ENCODE measurements at places on chromosomes 13 and 19.

GRCh38 chr19:46579361-46579879, 21.7 kb upstream of the CALM3 start:
- no peak for DNase-seq

DNA sequence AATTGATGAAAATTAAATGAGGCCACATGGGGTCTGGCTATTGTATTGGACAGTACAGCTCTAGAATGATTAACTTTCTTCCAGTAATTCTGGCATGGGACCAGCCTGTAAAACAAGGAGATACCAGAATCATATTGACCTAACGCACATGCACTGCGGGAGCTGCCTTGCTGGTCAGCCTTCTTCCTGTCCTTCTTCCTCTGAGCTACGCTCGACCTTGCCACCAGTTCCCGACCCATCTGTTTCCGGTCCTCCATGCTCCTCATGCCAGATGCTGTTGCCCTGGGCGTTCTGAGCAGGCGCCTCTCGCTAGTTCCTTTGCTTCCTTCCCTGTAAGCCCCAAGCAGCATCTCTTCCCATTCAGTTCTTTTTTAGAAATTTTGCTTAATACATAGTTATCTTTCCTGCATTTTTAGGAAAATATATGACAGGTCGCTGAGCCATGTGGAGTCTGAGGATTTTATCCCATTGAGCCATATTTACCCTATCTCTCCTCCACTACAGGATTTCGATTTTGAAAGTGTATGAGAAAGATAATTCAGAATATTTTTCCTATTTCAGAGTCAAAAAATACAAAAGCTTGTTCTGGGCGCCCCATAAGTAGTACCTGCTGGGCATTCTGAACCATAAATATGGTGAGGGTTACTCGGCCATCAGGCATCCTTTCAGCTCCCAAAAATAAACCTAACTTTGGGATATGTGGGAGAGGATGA, 38.6 kb downstream of the TNFRSF19 start:
- DNase-seq: no peak

DNA sequence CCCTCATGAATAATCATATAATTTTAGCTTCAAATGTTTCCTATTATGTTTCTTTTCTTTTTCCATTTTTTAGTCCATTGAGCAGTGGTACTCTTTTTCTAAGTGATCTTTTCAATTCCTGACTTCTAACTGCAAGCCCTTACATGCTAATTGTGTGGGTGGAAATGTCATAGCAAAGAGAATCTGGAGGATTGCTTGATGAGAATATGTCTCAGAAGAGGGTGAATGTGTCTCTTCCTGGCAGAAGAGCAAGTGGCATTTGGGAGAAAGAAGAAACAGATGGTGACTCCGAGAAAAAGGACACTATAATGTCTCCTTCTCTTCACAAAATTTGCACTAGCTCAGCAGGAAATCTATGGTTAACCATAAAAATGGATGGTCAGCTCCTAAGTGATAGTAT, 2320.0 kb downstream of the PCDH9 start:
- DNase-seq: no peak

DNA sequence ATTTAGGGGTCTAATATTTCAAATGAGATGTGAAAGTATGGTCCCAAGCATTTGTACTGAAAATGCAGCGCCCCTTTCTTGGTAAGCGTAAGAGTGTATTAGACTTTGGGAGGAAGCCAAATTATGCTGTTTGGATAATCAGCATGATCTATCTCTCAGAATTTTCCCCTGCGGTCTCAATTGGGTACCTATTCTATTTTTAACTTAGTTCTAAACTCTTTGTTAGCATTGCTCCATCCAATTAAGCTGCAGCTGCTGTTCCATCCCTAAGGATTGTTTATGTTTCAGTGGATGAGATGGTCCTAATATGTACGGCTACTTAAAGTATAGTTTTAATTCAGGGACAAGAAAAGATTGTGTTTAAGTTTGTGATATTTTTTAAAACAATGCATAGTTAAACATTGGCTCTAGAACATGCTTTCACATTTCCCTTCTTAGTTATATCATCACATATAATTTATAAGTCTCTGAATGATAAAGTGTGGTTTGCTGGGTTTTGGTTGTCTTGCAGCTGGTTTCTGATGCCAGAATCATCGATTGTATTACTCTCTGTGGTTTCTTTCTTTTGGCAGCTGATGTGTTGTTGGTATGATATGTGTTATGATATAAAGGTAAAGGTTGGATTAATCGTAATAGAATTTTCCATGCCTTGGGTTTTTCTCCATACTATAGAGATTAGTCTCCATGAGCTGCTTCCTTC, 15.0 kb downstream of the POLR1D start:
- DNase-seq: no peak

GRCh38 chr13:42762917-42763316, 18.5 kb upstream of the FAM216B start:
- no peak for DNase-seq

DNA sequence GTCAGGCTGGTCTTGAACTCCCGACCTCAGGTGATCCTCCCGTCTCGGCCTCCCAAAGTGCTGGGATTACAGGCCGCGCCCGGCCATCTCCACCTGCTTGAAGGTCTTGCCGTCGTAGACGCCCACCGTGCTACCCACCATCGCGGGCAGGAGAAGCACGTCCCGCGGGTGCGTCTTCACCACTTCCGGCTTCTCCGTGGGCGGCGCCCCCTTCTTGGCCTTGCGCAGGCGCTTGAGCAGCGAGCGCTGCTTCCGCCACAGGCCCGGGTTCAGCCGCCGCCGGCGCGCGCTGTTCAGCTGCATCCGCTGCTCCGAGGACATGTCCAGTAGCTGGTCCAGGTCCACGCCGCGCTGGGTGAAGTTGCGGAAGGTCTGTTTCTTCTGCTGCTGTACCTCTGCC, 21.6 kb downstream of the EFNA2 start:
- no peak for DNase-seq

- no peak for DNase-seq
Observed at GRCh38 chr19:6239401-6239844, 40.4 kb downstream of the MLLT1 start.

DNA sequence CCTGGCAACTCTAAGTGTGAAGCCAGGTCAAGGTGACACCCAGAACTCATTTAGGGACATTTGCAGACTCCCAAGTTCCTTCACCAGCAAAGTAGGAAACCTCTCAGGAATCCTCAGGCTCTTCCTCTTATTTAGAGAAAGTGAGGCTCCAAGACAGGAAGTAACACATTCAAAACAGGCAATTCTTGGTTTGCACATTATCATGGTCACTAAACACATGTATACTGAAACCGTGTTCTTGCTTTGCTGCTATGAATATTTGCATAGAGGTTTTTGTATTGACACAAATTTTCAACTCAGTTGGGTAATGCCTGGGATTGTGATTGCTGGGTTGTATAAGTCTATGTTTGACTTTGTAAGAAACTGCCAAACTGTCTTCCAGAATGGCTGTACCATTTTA, 13.2 kb upstream of the URI1 start:
- DNase-seq: no peak

DNA sequence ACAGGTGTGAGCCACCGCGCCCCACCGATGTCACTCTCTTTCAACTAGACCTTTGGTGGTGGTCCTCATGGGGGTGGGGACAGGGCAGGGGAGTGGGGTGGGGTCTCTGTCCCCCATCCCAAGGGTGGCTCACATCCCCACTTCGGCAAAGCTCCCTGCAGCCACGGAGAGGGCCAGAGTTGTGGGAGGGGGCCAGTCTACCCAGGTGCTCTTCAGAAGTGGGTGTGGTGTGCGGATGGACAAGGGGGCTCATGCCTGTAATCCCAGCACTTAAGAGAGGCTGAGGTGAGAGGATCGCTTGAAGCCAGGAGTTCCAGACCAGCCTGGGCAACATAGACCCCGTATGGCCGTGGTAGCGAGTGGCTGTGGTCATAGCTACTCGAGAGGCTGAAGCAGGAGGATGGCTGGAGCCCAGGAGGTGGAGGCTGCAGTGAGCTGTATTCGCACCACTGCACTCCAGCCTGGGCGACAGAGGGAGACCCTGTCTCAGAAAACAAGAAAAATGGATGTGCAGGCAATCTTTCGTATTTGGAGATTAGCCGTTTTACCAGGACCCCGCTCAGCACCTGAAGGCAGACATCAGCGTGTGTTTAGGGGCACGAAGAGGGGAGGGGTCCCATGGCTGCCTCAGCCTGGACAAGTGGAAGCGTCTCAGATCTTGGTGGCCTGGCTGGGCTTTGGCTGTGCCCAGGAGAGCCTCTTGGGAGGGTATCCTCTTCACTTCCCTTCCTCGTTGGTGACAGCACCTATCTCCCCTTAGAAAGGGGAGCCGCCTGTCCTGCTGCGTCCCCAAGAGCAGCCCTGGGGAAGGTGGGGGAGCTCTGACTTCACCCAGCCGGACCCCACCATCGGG, 846 bp downstream of the TGFBR3L start:
- DNase-seq: peak; percentile 24

DNA sequence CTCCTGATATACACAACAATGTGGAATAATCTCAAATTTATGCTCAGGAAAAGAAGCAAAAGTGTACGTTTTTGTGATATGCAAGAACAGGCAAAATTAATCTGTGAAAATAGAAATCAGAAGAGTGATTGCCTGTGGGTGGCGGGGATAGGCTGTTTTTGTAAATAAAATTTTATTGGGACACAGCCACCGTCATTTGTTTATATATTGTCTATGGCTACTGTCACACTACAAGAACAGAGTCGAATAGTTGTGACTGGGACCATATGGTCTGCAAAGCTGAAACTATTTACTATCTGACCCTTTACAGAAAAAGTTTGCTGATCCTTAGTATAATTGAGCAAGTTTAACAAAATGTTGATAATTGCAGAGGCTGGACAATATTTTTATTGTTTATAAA, 269.5 kb upstream of the HTR2A start:
- DNase-seq: no peak

DNA sequence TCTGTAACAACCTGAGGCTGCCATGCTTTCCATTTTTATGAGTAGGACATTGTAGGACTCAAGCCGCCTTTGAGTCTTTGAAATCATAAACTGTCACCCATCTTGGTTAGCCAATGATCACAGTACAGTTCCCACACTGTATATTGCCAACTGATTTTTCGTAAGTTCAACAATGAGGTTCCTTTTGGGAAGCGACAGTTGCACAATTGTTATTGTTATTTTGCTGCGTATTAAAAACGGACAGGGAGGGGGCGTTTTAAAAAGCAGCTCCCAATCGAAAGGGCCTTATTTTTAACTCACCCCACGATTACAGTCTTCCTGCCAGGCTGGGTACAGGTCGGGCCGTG, 601 bp downstream of the SLC46A3 start:
- DNase-seq: no peak

DNA sequence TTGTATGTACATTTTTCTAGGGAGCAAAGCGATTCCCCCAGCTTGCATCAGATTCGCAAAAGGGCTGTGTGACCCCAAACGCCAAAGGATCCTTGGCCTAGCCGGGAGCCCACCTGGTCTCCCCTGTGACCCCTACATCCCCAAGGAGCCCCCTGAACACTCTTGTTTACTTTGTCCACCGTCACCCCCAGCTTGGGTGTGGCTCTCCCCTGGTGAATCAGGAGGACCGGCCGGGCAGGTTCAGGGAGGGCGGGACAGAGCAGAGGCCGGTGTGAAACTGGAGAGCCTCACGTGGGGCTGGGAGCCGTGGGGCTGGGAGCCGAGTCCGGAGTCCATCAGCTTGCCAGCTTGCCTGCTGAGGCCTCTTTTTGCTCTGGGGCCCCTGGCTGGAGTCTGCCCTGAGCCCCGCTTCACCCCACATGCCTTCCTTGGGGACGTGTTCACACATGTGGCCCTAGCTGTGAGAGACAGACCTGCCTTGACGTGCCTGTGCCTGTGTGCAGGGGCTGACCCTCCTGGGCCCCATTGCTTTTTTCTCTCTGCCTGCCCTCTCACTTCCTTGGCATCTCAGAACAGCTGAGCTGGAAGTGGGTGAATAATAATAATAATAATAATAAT, 2.0 kb downstream of the ITPKC start:
- DNase-seq: no peak

GRCh38 chr13:40058757-40059236, 403.3 kb downstream of the COG6 start:
- DNase-seq: no peak

DNA sequence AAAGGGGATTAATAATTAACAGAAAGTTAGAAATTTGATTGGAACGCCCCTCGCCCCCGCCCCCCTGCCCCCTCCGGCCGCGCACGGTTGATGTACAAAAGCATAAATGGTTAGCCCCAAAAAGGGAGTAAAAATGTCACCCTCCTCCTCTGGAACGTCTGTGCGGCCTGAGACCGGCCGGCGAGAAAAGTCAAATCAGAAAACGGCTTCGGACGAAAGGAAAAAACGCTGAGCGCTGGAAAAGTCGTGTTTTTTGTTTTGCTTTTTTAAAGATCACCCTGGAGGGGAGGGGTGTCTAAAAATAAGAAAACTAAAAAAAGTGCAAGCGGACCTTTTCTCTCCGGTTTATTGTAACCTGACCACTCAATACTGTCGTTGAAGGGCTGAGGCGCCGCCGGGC, 13.2 kb downstream of the MEX3D start:
- DNase-seq: no peak

- DNase-seq: no peak
Observed at GRCh38 chr19:3778899-3779723, 7.1 kb downstream of the MATK start.

DNA sequence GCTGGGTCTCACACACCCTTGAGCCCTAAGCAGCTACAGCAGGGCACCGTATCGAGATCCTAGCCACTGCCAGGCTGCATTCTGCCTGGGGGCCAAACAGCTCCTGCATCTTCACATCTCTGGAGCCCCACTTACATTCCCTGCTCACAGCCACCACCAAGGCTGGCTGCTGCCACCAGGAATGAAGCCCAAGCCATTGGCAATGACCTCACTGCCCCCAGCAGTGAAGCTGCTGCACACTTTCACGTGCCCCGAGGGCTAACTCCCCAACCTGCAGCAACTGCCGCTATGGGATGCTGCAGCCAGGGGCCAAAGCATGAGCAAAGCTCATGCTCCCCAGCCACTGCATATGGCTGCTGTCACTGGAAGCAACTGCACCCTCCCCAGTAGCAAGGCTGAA, 42.0 kb downstream of the F2RL3 start:
- DNase-seq: no peak

- no peak for DNase-seq
Observed at GRCh38 chr13:91565296-91565695, 166.9 kb downstream of the GPC5 start.

GRCh38 chr19:1000095-1000494, at the start of gene GRIN3B:
Gene GRIN3B (plus strand): TSS chr19:1000419. CDS start chr19:1000438, 19 bp downstream.
- peak; percentile 78 for DNase-seq

DNA sequence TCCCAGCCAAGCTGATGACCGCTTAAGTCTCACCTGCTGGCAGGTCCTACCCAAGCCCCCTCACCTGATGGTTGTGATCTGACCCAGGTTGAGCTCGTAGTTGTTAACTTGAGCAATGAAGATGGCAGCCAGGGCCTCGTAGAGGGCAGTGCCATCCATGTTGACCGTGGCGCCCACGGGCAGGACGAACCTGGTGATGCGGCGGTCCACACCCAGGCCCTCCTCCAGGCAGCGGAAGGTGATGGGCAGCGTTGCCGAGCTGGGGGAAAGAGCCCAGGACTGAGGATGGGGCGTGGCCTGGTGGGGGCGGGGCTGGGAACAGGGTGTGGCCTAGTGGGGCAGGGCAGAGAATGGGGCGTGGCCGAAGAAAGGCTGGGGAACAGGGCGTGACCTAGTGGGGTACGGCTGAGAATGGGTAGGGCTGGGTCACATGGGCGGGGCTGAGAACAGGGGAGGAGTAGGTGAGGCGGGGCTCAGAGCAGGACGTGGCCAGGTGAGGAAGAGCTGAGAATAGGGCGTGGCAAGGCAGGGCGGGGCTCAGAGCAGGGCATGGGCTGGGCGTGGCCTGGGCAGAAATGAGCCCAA, 12.9 kb downstream of the OR7C2 start:
- DNase-seq: no peak

All from CD8-positive, alpha-beta T cell (primary cell).